ENCODE measurements at places on chromosomes 6 and 20.

- no peak for DNase-seq
These were observed 626.6 kb upstream of the ADGRB3 start for GRCh38 chr6:68008445-68008844.

DNA sequence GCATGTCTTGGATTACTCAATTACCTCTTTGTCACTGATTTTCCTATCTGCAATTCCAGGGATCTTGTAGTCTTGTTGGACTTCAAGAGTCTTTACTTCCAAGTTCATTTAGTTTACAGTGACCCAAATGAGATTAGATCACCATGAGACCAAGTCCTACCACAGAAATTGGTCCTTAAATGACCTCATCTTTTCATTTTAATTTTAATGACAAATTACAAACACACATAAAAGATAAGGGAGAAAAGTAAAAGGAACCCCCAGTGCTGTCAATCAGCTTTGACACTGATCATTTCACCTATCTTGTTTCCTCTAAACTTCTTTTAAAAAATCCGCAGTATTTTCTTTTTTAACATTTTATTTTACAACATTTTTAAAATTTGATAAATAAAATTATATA, 54.9 kb upstream of the FYN start:
- DNase-seq: no peak

DNA sequence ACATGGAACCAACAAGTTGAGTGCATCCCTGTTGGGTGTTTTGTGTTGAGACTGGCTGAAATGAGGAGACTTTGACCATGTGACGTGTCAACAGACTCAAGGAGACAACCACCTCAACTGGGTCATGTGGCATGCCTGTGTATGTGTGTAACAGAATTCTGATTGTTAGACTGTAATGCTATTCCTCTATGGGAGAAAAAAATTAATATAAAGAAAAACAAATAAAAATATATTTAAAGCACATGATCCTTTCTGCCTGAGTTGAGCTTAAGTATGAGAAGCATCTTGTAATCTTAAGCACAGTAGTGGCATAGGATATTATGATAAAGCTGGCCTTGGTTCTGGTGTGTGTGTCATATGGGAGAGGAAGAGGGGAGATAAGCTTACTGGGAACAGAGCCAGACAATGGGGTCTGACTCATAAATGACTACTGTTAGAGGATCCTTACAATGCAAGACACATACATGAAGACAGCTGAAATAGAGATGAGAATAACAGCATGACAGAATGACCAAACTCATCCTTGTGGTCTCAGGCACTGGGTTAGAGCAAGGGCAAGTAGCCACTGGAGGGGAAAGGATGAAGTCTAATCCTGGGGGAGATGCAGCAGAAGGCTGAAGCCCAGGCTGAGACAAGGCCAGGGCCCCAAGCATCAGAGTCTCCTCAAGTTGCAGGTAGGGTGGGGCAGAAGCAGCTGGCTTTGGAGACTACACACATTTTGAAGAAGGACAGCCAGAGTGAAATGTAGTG, 9.2 kb downstream of the TP53INP2 start:
- no peak for DNase-seq

- DNase-seq: no peak
These were observed 205.9 kb downstream of the HACE1 start for GRCh38 chr6:104653781-104654180.

GRCh38 chr20:17946572-17947473, 21.8 kb downstream of the SNX5 start:
- no peak for DNase-seq

DNA sequence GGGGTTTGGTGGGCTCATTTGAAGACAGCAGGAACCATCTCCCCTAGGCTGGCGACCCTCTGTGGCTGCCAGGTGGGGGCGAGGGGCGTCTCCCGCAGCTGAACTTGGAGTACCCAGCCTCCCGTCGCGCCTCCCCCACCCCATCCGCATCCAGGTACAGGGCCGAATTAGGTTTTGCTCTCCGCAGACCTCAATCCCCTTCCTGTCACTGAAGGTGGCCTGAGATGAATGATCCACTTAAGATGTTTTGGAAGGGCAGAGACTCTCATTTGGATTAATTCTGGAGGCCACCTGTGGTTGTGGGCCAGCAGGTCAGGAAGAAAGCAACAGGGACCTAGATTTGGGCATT, 493 bp downstream of the CD83 start:
- no peak for DNase-seq

- no peak for DNase-seq
These were observed 5.6 kb upstream of the FAM50B start for GRCh38 chr6:3843379-3844096.

DNA sequence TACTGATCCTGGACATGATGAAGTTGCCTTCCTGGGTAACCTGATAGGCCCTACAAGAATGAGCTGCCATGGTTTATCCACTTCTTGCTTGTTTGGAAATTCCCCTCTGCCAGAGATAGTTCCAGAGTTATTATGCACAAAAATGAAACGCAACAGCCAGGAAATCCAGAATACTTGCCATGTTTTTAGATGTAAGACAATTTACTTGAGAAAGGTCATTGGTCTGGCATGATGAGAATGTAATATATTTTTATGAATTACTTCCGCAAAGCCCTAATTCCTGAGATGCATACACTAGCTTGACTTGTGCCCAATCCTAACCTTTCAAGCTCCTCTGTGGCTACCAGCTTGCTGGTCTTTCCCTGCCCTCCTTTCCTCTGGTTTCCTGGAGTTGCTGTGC, 27.9 kb upstream of the NT5E start:
- DNase-seq: no peak

- no peak for DNase-seq
These were observed 3.2 kb upstream of the HLA-DMB start for GRCh38 chr6:32943864-32944649.

GRCh38 chr6:56944661-56945060, 10.2 kb upstream of the BEND6 start:
- peak; percentile 83 for DNase-seq

GRCh38 chr6:27206806-27207205, 40.7 kb upstream of the PRSS16 start:
- DNase-seq: no peak

- no peak for DNase-seq
These were observed 18.6 kb downstream of the SLC2A4RG start for GRCh38 chr20:63758152-63758551.

- no peak for DNase-seq
These were observed 463.8 kb downstream of the BMP2 start for GRCh38 chr20:7231303-7231702.

DNA sequence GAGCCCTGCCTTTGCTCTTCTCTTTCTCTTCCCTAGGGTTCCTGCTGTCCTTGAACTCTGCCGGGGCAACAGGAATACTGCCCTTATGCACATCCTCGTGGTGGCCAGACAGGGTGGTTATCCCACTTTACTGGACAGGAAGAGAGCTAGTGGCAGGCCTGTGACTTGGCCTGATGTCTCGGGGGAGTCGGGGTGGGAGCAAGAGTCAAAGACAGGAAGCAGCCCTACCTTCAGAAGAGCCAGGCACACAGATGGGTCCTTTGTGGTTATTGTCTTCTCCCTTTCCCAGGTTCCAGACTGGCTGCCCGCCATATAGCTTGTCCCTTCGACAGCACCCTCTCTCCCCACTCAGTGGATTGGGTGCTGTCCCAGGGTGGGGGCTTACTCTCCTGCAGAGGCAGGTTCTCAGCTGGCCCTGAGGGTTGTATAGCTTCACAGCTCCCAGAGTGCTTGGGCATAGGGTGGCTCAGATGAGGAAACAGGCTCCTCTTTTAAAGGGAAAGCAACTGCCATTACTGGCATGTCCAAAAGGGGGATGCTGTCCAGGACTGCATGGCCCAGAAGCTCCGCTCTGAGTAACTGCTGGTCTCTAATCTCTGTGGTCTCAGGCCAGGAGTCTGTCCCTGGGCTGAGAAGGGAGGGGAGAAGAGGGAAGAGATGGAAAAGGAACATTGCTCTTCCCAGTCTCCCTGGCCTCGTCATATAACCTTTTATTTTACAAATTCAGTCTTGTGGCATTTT, 17.3 kb downstream of the PLCG1 start:
- no peak for DNase-seq

DNA sequence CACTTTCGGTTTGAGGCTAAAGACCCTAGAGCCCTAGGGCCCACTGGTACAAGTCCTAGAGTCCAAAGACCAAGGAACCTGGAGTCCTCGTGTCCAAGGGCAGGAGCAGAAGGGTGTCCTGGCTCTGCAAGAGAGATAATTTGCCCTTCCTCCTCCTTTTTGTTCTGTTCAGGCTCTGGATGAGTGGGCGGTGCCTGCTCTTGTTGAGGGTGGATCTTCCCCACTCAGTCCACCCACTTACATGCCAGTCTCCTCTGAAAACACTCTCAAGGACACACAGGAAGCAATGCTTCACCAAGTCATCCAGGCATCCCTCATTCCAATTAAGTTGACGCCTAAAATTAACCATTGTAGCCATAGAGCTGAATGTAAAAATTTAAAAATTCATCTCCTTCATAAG, 102.1 kb downstream of the UST start:
- no peak for DNase-seq

GRCh38 chr20:45179166-45179565, 4.5 kb downstream of the PI3 start:
- DNase-seq: no peak

DNA sequence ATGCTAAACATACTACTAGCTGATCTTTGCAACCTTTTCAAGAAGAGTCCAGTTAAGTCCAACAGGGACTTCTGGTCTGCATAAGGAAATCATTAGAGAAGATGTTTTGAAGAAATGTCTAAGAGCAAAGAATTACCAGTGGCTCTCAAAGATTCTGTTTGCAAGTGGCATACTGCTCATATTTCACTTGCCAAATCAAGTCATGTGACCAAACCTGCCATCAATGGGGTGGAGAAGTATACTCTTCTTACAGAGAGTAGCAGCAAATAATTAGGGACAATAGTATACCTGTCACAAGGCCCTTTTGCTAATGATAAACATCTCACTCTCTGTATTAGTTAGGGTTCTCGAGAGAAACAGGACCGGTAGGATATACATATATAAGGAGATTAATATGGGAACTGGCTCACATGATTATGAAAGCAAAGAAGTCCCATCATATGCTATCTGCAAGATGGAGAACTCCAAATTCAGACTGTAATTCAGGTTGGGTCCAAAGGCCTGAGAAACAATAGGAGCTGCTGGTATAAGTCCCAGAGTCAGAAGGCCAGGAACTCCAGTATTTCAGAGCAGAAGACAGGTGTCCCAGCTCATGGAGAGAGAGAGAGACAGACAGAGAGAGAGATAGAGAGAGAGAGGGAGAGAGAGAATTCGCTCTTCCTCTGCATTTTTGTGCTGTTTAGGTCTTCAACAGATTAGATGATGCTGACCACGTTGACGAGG, 111.5 kb downstream of the LCA5 start:
- DNase-seq: peak; percentile 33

DNA sequence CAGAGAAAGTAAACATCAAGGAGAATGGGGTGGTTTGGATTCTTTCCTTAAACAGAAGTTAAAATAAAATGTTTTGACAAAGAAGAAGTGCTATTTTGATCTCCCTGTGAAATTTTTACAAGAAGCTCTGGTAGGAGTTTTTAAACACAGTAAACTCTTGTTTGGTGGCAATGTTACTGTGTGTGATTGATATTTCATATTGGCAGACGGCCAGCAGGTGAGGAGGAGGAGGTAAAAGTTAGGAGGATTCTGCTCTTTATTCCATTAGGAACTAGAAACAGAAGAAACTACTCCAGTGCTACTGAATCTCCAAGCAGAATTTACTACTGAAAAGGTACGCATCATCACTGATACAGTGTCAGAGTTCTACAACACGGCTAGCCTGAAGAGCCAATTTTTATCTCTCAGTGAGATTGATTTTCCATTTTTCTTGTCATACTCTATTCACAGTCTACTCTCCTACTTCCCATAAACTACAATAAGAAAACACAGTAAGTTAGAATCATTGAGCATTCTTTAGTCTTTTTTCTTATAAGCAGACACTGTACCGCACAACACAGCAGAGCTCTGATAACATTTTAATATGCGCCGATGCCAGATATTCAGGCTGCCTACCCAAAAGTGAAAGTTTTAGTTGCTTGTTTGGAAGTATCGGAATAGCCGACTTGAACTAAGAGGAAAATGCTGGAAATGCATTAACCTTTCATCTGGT, 21.2 kb upstream of the AFDN start:
- DNase-seq: no peak

- no peak for DNase-seq
These were observed 83.3 kb downstream of the TAF4 start for GRCh38 chr20:61982191-61982950.

- no peak for DNase-seq
These were observed 48.5 kb upstream of the PDYN start for GRCh38 chr20:2042400-2042799.

- peak; percentile 84 for DNase-seq
These were observed at the start of gene MICA for GRCh38 chr6:31403283-31404060. TSS of gene MICA (plus strand) at chr6:31403595. CDS start at chr6:31403633, 38 bp downstream.

GRCh38 chr20:52731093-52731492, 241.1 kb upstream of the TSHZ2 start:
- no peak for DNase-seq

DNA sequence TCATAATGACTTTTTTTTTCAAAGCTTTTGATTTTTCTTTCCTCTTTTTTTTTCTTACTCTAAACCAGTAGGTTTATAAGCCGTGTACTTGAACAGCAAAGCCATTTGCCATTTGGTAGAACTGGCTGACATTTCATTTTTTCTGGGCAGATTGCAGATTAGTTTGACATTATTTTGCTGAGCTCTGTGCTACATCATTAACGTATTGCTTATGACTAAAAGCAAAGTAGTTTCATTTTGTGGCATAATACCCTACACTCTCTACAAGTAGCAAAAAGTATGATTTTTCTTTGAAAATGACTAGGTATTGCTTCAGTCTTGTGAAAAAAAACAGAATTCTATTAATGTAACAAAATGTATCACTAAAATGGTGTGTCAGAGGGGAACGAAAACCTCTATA, 141.3 kb downstream of the GRIK2 start:
- peak; percentile 75 for DNase-seq

DNA sequence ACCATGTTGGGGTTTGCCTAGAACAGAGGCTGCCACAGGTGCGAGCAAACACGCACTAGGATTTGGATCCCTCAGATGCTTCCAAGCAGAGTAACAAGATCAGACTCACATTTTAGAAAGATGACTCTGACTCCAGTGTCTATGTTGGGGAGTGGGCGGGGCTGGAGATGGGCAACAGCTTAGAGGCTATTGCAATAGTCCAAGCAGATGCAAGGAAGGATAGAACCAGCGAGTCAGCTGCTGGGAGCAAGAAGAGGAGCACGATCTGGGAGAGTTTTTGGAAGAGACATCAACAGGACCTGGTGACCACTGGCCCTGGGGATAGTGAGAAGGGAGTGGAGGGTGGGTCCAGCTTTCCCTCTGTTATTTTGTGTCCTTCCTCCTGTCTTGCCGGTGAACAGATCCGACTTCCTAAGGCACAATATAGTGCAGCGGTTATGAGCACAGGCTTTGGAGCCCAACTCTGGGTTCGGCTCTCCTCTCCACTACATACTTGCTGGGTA, 52.7 kb downstream of the FGD2 start:
- DNase-seq: no peak

GRCh38 chr6:35601331-35602132, 87.2 kb downstream of the FKBP5 start:
- DNase-seq: peak; percentile 57

GRCh38 chr6:25966711-25967110, 4.1 kb downstream of the TRIM38 start:
- DNase-seq: no peak

GRCh38 chr6:161010418-161010817, 18.8 kb downstream of the MAP3K4 start:
- DNase-seq: no peak

- no peak for DNase-seq
These were observed 90.6 kb downstream of the TTLL2 start for GRCh38 chr6:167415441-167415961.

GRCh38 chr6:33975661-33976436, 170.0 kb downstream of the GRM4 start:
- no peak for DNase-seq

GRCh38 chr6:8278562-8278961, 156.8 kb downstream of the SLC35B3 start:
- DNase-seq: no peak

All from G401 (cell line).